ENCODE measurements at places on chromosomes 11 and 22.

DNA sequence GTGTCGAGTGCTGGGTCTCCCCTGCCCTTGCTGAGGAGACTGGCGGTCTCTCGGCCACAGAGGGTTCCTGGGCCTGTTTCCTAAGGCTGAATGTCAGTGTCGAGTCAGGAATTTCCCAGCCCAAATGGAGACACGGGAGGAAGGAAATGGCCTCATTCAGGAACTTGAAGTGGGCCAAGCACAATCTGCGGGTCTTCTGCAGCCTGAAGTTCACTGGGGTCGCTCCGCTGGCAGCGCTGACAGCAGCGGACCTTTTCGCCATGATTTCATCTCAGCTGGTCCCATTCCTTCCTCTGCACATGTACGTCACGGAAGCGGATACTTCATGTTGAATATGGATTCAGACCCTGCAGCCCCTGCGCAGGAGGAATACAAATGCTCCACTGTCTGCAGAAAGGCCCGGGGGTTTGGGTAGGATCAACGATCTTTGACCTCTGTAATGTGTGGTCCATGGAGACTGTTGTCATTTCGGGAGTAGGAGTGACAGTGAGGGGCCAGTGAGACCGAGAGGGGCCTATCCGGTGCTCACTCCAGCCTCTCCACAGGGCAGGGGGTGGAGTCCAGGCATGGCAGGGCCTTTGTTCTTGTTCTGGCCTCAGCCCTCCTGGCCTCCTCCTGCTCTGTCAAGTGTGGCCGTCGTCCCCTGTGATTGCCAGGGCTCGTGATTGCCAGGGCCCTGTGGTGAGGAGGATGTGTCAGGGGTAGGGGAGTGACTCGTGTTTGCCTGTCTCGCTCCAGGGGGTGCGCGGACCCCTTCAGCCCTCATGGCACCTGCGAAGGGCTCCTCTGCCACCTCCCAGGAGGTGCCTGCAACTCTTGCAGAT lies 402.3 kb downstream of the TBC1D22A start:
- DNase-seq: no peak

DNA sequence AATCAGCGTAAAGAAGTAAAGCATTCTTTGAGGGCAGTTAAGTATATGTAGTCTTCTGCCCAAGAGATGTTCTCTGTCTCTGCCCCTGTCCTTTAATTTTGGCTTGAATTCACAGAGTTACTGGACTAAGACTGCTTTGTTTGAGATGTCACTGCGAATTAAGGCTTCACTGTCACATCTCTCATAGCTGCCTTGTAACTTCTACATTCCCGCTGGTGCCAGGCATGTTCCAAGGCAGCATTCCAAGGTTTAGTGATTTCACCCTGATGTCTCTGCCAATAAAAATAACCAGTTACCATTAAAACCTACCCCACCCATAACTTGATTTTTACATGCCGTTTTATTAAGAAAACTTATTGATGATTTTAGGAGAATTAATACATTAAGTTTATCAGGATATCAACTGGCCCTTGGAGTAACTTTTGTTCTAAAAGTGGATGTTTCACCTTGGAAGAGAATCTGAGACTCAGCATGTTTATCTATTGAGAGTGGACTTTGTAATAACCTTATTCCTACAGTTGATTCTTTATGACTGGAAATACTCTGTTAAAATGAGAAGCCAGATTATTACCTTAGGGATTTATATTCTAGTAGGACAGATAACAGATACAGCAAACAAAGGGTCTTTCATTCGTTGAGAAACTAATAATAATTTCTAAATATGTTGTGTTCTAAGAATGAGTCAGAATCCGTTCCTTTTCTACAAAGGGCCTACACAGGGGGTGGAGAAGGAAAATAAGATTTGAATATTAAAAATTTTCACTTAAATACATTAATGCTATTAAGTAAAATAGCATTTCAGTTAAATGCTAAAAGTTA lies 110.2 kb downstream of the UVRAG start:
- DNase-seq: no peak

GRCh38 chr22:24236656-24237055 lies 8.2 kb downstream of the GGT5 start:
- no peak for DNase-seq

DNA sequence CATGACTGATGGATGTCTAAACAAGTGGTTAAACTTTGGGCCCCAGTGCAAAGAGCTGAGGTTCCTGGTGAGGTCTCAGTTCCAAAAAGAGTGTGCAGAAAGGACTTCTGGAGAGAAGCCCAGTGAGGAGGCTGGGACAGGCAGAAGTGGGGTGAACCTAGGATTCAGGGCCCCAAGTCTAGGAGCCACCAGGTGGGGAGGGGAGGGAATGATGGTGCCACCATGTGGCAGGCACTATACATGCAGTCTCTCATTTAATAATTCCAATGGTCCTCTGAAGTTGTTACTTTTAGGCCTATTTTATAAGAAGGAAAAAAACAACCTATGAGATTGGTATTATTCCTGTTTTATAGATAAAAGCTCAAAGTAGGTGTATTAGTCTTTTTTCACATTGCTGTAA lies 102.0 kb downstream of the INSC start:
- DNase-seq: no peak

DNA sequence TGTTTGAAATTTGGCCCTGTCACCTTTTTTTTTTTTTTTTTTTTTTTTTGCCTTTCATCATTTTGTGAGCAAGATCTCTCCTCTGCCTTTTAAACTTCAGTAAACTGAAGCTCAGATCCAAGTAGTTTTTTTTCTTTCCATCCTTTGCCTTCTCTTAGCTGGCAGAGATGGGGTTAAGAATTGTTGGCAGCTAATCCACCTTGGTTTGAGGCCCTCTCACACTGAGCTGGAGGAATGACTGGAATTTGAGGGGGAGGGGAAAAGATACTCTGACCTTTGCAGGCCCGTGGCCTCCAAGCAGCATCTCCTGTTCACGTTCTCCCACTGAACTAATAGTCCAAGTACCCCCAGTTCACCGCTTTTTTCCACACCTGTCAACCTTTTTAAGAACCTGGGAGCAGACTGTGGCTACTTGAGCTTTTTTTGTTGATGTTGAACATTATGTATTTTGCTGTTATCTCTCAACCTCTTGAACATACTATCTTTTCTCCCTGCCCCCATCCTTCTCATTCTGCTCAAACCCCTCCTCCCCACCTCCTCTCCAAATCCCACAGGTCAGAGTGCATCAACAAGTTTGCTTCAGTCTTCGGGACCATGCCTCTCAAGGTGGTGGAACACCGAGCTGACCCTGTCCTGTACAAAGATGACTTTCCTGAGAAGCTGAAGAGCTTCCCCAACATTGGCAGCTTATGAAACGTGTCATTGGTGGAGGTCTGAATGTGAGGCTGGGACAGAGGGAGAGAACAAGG lies 66.2 kb downstream of the ALX4 start:
- DNase-seq: no peak

- DNase-seq: no peak
Observed at GRCh38 chr11:115084231-115084630, 405.9 kb downstream of the NXPE2 start.

DNA sequence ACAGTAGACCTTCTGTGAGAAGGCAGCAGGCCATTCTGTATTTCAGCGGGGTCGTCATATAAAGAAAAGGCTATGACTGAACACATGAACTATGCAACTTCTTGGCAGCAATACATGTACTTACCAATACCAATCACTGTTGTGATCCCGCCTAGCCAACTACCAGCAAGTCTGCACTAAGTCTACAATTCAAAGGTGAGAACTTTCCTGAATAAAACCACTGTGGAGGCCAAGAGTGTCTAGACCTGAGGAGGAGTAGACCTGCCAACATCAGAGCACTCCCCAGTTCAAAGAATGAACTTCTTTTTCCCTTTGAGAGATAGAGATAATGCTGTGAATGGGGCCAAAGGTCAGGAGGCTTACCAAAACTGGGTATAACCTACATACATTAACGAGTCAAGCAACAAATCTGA lies 108.2 kb downstream of the SIK3 start:
- DNase-seq: no peak

- DNase-seq: no peak
Observed at GRCh38 chr11:63001456-63001855, 14.2 kb downstream of the SLC22A8 start.

GRCh38 chr11:46009647-46010046 lies 87.2 kb downstream of the LARGE2 start:
- DNase-seq: no peak

GRCh38 chr11:70862093-70862492 lies 390.3 kb downstream of the SHANK2 start:
- DNase-seq: no peak

DNA sequence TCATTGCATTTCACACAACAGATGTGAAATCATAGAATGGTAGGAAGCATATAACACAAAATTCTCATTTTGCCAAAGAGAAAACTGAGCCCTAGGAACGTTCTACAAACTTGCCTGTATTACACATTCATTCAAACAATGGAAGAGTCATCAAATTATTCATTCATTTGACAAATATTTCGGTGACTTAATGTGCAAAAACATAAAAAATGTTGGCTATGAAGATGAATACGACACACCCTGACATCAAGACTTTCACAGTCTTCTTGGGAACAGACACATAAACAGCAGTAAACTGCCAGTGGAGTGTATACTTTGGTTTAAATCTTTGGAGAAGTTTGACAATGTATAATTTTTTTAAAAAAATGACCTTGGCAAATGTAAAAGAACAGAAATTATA lies 20.4 kb upstream of the C11orf87 start:
- DNase-seq: no peak

GRCh38 chr11:70381872-70382861 lies 16.2 kb upstream of the CTTN start:
- no peak for DNase-seq

- no peak for DNase-seq
Observed at GRCh38 chr11:119417726-119418540, 5.0 kb downstream of the THY1 start.

- DNase-seq: no peak
Observed at GRCh38 chr11:9206496-9206895, 58.7 kb downstream of the DENND5A start.

DNA sequence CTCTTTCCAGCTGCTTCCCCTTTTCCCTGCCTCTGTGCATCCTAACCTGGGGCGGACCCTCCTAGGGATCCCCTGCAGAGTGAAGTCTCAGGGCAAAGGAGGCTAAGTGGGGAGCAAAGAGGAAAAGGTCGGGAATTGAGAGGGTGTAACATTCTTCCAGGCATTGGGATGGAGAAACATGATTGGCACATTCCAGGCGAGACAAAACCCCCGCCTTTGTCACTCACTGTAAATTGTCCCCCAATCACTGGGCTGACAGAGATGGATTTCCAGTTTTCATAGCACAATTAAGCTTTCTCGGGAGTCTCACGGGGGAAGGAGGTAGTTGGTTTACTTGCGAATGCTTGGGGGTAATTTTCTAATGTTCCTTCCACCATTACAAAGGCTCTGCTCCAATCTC lies 74.9 kb downstream of the MIAT start:
- DNase-seq: no peak

DNA sequence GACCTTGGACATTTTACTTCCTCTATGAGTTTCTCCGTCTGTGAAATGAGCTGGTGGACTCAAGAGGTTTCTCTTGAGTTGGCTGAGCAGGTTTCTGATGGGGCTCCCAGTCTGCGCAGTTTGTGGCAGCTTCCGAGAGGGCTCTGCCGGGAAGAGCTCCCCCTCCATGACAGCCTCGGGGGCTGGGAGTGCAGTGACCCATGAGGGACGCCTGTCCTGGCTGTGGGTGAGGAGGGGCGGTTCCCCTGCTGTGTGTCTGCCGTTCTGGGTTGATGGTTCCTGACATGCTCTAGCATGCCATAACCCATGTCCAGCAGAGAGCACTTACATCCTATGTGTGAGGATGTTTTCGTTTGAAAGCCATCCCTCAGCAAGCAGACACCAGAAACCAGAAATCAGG lies 14.8 kb downstream of the CSF2RB start:
- no peak for DNase-seq

All from activated effector memory CD4-positive, alpha-beta T cell treated with Interleukin-2 at 50 U/mL for 16 hours (primary cell).